Activated T-helper 2 cell treated with anti-CD3 and anti-CD28 coated beads, Interferon-gamma antibody, Interleukin-2, Interleukin-4, amounts not matched to agents 10 μg/mL and 5 μg/mL and 100 μg/mL, durations not matched to agents 14 hours and 24 hours and 36 hours (primary cell): ENCODE measurements at places on chromosomes 2 and 18.

DNA sequence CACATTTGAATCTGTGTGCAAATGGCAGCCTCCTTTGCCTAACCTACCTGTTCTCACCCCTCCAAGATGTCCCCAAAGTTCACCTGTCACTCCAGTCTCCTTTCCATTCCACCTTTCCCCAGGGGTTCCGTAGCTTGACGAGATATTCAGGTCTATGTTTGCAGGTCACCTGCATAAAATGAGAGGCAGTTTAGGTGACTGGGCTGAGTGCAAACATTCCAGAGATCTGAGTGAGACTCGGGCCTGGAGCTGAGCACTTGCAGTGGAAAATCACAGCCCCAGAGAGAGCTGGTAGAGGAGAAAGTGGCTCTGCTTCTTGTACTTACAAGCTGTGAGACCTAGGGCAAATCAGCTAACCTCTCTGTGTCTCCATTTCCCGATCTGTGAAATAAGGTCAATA lies 20.1 kb downstream of the CAPN14 start:
- DNase-seq = no peak

DNA sequence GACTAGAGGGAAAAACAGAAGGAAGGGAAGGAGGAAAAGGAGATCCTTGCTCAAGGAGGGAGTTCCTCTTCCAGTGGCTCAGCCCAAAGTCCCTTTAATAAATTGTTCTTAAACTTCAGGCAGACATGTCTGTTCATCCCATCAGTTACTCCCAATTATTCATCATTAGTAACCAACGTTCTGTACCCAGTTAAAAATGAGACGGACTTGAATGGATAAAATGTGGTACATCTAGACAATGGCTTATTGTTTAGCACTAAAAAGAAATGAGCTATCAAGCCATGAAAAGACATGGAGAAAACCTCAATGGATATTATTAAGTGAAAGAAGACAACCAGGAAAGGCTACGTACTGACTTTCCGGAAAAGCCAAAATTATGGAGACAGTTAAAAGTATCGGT lies 50.8 kb upstream of the ACSL3 start:
- no peak for DNase-seq

DNA sequence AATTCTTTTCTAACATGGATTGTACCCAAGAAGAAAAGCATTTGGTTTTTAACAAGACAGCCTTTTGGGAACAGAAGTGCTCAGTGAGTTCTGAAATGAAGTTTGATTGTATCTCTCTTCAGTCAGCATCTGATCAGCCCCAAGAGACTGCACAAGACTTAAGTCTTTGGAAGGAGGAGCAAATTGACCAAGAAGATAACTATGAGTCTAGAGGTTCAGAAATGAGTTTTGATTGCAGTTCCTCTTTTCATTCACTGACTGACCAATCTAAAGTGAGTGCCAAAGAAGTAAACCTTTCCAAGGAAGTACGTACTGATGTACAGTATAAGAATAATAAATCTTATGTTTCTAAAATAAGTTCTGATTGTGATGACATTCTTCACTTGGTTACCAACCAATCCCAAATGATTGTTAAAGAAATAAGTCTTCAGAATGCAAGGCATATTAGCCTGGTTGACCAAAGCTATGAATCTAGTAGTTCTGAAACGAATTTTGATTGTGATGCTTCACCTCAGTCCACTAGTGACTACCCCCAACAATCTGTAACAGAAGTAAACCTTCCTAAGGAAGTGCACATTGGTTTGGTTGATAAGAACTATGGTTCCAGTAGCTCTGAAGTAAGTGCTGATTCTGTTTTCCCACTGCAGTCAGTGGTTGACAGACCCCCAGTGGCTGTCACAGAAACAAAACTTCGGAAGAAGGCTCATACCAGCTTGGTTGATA lies 31.2 kb downstream of the ZDBF2 start:
- DNase-seq = no peak

DNA sequence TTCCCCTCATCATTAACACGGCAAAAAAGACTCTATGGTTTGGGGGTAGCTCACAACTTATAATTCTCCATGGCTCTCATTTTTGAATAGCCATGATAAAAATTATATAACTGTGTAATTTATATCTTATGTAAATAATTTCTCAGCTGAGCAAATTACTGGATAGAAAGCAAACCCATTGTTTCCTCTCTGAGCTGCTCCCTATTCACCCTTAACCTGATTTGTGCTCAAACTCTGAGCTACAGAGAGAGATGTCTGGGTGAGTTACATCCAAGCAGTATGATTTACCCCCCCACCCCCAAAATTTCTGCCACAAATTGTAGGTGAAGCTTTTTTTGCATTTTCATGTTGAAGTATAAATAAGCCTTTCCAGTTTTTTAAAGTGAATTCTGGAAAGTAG lies 123.7 kb downstream of the TFCP2L1 start:
- DNase-seq = no peak

DNA sequence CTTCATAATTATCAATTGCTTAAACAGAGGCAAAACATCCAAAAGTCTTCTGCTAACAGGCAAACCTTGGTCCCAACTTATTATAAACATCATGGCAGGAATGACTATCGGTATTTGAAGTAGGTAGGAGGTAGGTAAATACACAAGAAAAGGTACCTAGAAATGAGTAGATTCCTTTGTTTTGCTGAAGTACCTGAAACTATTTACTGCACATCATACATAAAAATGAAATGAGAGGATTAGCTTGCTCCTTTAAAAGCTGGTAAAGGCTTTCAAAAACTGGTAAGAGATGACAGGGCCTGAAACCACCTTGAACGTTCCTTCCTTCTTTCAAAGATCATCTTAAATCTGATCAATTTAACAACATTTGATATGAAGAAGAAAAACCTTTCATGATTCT lies 55.2 kb upstream of the MAPRE2 start:
- DNase-seq = no peak

GRCh38 chr2:178163395-178163794 lies 30.9 kb upstream of the OSBPL6 start:
- no peak for DNase-seq

DNA sequence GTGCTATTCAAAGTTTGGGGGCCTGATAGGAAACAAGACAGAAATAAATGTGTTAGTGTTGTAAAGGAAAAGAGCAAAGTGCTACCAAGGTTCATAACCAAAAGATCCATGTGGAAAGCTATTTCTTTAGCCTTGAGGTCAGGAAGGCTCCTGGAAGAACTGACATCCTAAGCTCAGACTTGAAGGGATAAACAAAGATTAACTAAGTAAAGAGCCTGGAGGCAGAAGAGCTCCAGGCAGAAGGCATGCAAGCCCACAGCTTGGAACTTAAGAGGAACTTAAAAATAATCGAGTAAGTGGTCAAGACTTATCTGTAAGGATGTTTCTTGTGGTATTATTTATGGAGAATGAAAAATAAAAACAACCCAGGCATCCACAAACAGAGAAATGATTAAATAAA lies 245.0 kb upstream of the MGAT5 start:
- no peak for DNase-seq

DNA sequence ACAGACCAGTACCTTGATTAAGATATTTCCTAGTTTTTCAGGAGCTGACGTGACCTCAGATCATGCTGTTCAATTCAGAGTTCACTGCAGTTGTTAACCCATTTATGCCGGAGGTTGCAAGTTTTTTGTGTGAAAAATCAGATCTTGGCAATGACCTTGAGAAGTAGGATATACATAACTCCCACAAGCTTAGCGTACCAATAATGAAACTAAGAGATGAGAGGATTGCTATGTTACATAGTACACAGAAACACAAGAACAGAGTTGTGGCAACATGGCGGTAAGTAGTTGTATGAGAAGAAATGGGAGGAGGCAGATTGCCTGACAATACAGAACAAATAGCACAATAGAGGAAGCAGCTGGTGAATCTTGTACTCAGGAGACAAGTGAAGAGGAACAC lies 39.1 kb downstream of the PPIG start:
- no peak for DNase-seq

GRCh38 chr2:173028141-173028540 lies 47.5 kb upstream of the MAP3K20 start:
- no peak for DNase-seq

- DNase-seq = no peak
Observed at GRCh38 chr2:145339646-145340045, 819.7 kb upstream of the ZEB2 start.

- no peak for DNase-seq
Observed at GRCh38 chr2:195600778-195601177, 56.2 kb upstream of the SLC39A10 start.
